A549 treated with ZK216348 at 1 μM for 4 hours (cell line): ENCODE measurements at places on chromosomes 16 and 17. TPM values are rescaled to one million over a fixed set of nuclear protein-coding genes. Genes with fewer than 3 reads are reported as not detected.

The KRTAP3-2 gene
- total RNA-seq: not detected in 5 replicates

The NPIPA3 gene
- total RNA-seq: 1.3 to 2.3 TPM (median 1.8 TPM) in 5 replicates

The C16orf74 gene
- total RNA-seq: 10.3 to 16.7 TPM (median 15.6 TPM) in 5 replicates

The NOXO1 gene
- 0.24 to 0.63 TPM (median 0.34 TPM) in 4 of 5 replicates, not detected in the other for total RNA-seq

The NT5M gene
- total RNA-seq: 6.0 to 13.4 TPM (median 11.0 TPM) in 5 replicates

The TNFRSF17 gene
- total RNA-seq: not detected in 5 replicates

The SEZ6 gene
- total RNA-seq: not detected in 5 replicates

The ENPP7 gene
- not detected in 5 replicates for total RNA-seq

The TAX1BP3 gene
- 273 to 364 TPM (median 322 TPM) in 5 replicates for total RNA-seq

The NPTX1 gene
- 89.4 to 202 TPM (median 153 TPM) in 5 replicates for total RNA-seq

The STAC2 gene
- 0.93 to 1.5 TPM (median 1.3 TPM) in 5 replicates for total RNA-seq

The YBX2 gene
- total RNA-seq: 0.19 to 0.84 TPM (median 0.47 TPM) in 5 replicates

The SEPTIN1 gene
- total RNA-seq: 1.9 to 2.3 TPM (median 2.2 TPM) in 5 replicates

The PPP1R27 gene
- 0.15 TPM in 1 of 5 replicates, not detected in the others for total RNA-seq

The ZNF771 gene
- total RNA-seq: 2.9 to 6.7 TPM (median 6.1 TPM) in 5 replicates

The ABCA3 gene
- 13.8 to 23.1 TPM (median 19.7 TPM) in 5 replicates for total RNA-seq

The DLG4 gene
- 5.1 to 8.9 TPM (median 7.9 TPM) in 5 replicates for total RNA-seq

The ORMDL3 gene
- 36.9 to 42.2 TPM (median 40.0 TPM) in 5 replicates for total RNA-seq

The SLC47A1 gene
- 21.0 to 24.5 TPM (median 22.7 TPM) in 5 replicates for total RNA-seq

The GPR179 gene
- 0.01 to 0.05 TPM (median 0.04 TPM) in 3 of 5 replicates, not detected in the others for total RNA-seq

The VASN gene
- total RNA-seq: 3.7 to 6.9 TPM (median 6.2 TPM) in 5 replicates
